ENCODE measurements at places on chromosomes 6 and 20. TPM values are rescaled to one million over a fixed set of nuclear protein-coding genes. Genes with fewer than 3 reads are reported as not detected.

FAM184A gene
- total RNA-seq, result under 0.01 TPM

SHLD1 gene
- 3.6 TPM for total RNA-seq

HEY2 gene
- total RNA-seq, result 15.3 TPM

CITED2 gene
- total RNA-seq, result 20.5 TPM

GJA1 gene
- total RNA-seq, result 663 TPM

DLL1 gene
- total RNA-seq, result 1.7 TPM

FAM209B gene
- total RNA-seq, result not detected

STX11 gene
- total RNA-seq, result 4.5 TPM

MDFI gene
- total RNA-seq, result 42.7 TPM

SDCBP2 gene
- total RNA-seq, result 3.9 TPM

TRIM15 gene
- total RNA-seq, result not detected

TBC1D32 gene
- 4.9 TPM for total RNA-seq
